ENCODE measurements at places on chromosomes 7 and 10.

DNA sequence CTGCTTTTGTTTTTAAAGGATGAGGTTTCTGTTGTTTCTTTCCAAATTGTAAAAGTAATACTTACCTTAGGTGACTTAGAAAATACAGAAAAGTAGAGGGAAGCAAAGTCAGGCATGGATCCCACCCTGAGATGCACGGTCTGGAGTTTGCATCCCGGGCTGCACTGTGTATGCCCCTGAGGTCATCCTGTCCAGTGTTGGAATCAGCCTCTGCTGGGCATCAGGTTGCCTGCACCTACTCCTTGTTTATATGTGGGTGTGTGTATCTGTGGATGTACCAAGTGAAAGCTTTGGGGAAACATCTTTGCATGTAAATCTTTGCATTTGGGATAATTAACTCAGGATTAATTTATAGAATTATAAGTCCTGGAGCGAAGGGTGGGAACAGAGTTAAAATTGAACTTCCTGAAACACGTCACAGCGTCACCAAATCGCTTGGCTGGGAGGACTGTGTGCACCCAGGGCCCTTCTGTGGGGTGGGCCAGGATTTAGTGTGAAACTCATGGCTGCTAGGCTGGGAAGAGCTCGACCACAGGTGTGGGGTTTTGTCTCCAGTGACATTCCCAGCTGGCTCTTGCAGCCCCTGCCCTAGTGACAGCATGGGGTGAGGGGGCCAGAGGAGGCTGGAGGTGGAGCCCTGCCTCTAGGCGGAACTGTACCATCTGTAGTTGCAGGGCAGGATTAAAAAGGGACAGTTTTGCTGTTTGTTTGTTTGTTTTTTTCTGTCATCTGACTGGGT lies 27.9 kb downstream of the GTF2IRD1 start:
- DNase-seq = no peak

DNA sequence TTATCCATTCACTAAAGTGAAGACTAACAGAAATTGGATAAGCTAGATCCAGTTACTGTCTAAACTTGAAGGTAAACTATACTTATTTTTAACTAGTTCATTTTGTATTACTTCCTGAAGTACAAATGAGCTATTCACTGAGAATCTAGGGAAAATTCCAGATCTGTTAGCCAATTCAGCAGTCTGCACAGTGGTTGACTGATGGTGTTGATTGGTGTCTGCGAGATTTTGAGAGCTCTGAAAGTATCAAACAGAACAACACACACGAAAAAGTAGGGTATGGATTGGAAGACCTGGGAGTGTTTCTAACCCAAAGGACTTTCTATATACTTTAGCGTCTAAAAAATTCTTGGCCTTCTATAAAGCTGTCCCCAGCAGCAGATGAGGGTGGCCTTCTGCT lies 33.6 kb upstream of the AGR2 start:
- DNase-seq = no peak

GRCh38 chr7:84181628-84182027 lies 13.0 kb downstream of the SEMA3A start:
- DNase-seq = no peak

GRCh38 chr7:123724817-123725253 lies 24.0 kb downstream of the WASL start:
- no peak for DNase-seq

GRCh38 chr7:78427209-78427608 lies 628.6 kb downstream of the PHTF2 start:
- no peak for DNase-seq

Data from NCI-H510A treated with DMSO at 0.1 percent for 48 hours (cell line).